SJCRH30 (cell line): ENCODE measurements at places on chromosomes 6 and 20. TPM values are rescaled to one million over a fixed set of nuclear protein-coding genes. Genes with fewer than 3 reads are reported as not detected.

KLC4 gene
- 10.5 and 13.2 TPM in 2 replicates for total RNA-seq

BCL2L1 gene
- total RNA-seq, result 33.1 and 33.4 TPM in 2 replicates

C2 gene
- 1.2 and 1.5 TPM in 2 replicates for total RNA-seq

SEL1L2 gene
- total RNA-seq, result not detected in 2 replicates

RIPOR3 gene
- 1.7 and 2.6 TPM in 2 replicates for total RNA-seq

DNA sequence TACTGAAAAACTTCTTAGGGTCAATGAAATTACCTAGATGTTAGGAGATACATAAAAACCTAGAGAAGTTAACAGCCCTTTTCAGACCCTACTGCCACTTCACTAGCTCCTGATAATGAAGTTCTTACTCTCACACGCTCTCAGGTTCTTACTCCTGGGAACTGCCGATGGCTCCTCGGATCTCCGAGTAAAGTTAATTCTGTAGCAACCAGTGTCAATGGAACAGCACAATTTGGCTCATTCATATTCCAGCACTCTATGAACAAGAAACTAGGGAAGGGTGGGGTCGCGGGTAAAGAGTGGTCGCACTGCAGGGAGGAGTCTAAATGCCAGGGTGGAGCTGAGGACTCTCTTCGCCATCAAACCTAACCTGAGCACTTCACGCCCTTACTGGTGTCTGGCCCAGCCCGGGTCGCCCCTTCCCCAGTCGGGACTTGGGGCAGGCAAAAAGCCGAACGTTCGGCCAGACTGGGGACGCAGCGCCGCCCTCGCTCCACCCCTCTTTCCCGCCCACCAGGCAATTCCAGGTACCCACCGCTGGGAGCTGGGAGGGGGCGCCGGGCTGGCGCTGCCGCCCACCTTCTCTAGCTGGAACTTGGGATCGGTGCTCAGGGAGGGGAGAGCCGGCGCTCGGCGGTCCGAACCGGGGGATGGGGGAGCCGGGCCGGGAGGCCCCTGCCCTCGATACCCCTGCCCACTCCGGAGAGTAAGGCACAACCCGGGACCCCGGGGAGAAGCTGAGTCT is 744 bp downstream of the RAB23 start:
- DNase-seq, result peak; percentile 73
- peak overlapping the region; percentile 96 for H3K4me3 ChIP-seq
- peak overlapping the region; percentile 69 for H3K27ac ChIP-seq
- H3K36me3 ChIP-seq, result no peaks in the 10 kb centered on the region
- no peaks in the 10 kb centered on the region for H3K27me3 ChIP-seq
- H3K4me1 ChIP-seq, result no peaks in the 10 kb centered on the region

DNA sequence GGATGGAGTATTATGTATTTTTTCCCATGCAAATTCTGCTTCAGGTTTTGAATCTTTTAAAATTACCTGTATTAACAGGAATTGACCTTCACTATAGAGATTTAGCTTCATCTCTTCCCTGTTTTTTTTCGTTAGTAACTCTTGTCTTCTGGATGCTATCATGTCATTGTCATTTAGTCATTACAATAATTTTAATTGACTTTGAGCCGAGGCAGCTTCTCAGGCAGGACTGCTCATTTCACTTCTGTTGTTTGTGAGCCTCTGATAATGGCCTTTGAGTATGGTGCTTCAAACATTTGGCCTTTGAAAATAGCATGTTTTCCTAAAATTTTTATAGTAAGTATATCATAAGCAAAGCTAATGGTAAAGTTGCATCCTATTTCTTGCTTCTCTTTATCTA is 375.1 kb upstream of the MMS22L start:
- H3K4me3 ChIP-seq, result no peak overlapping the region

GRCh38 chr6:165798991-165799390 is 135.9 kb upstream of the PDE10A start:
- DNase-seq, result no peak
- H3K27ac ChIP-seq, result no peak overlapping the region
- no peaks in the 10 kb centered on the region for H3K4me1 ChIP-seq
- no peaks in the 10 kb centered on the region for H3K36me3 ChIP-seq
- H3K27me3 ChIP-seq, result no peaks in the 10 kb centered on the region
- no peak overlapping the region for H3K4me3 ChIP-seq

GRCh38 chr6:17965397-17965796 is 22.0 kb downstream of the KIF13A start:
- no peak overlapping the region for H3K4me3 ChIP-seq
- H3K4me1 ChIP-seq, result peaks cover 30% of the 10 kb centered on the region
- H3K27ac ChIP-seq, result no peak overlapping the region
- no peaks in the 10 kb centered on the region for H3K27me3 ChIP-seq
- DNase-seq, result no peak
- no peaks in the 10 kb centered on the region for H3K36me3 ChIP-seq

CAPN11 gene
- 0.20 and 0.97 TPM in 2 replicates for total RNA-seq
